ENCODE measurements at places on chromosomes 16 and 17.

DNA sequence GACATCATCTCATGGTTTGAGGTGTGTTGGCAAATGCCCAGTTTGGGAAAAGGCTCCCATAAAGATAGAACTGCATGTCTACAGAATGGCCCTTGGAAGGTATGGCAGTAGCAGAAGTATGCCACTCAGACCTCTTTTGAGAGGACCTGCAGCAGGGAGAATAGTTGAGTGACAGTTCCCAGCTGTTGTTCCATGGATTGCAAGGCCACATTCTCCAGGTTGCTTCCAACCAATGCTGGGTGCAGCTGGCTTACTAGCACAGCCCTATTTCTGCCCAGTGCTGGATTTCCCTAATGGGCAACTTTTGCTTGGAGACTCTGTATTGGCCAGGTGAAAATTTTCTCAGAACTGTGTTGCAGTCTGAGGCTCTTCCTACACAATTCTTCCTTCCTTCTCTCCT lies 266.2 kb downstream of the UTP18 start:
- DNase-seq = no peak

- no peak for DNase-seq
Measured at GRCh38 chr17:58270476-58271215, 10.1 kb downstream of the MPO start.

GRCh38 chr16:48818257-48818656 lies 208.3 kb upstream of the N4BP1 start:
- DNase-seq = no peak

- DNase-seq = no peak
Measured at GRCh38 chr16:4908854-4909401, 28.0 kb downstream of the PPL start.

DNA sequence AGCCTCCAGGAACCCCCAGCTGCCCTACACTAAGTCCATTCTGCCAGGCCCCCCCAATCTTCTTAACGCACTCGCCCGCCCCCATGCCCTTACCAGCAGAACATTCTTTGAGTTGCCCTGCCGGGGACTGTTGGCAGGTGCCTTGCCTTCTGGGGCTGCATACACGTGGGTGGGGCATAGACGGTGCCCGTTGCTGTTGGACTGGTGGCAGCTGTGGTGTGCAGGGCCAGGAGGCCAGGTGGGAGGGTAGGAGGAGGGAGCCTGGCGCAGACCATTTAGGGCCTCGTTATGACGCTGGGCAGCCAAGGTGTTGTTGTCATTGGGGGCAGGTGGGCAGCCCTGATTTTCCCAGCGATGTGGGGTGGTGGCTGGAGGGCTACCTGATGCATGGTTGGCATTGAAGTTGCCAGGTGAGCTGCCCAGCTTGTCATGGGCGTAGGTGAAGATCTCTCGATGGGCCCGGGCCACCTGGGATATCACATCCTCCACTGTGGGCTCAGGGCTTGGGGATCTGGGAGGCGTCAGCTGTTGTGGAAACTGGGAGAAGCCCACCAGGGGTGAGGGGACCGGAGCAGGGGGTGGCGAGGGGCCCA lies 4.9 kb downstream of the NR1D1 start:
- no peak for DNase-seq

DNA sequence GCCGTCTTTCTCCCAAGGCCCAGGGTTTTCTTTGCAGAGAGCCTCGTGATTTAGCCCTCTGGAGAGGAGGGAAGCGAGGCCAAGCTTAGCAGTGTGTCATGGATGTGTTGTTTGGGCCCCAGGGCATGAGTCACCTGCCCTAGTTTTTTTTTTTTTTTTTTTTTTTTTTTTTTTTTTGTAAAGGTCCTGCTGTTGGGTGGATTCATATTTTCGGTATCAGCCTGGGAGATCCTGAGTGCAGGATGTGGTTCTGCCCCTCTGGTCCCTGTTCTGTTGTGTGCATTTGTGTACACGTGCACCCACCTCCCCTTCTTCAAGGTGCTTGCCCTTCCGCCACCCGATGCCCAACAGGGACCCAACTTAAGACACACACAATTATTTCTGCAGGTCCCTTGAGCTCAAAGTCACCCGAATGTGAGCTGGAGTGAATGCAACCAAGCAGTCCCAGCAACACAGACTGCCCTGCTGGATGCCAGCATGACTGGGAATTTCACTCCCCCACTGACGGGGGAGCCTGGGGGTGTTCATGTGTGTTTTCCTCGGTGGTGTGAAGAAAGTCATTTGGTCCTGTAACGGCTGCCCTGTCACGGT lies 265.8 kb upstream of the TNRC6C start:
- no peak for DNase-seq

- no peak for DNase-seq
Measured at GRCh38 chr17:10875984-10876555, 38.2 kb upstream of the PIRT start.
